ENCODE measurements at places on chromosomes 2 and 18.
A peak's percentile ranks its signal among the peaks of the same experiment; 100 is the strongest.

DNA sequence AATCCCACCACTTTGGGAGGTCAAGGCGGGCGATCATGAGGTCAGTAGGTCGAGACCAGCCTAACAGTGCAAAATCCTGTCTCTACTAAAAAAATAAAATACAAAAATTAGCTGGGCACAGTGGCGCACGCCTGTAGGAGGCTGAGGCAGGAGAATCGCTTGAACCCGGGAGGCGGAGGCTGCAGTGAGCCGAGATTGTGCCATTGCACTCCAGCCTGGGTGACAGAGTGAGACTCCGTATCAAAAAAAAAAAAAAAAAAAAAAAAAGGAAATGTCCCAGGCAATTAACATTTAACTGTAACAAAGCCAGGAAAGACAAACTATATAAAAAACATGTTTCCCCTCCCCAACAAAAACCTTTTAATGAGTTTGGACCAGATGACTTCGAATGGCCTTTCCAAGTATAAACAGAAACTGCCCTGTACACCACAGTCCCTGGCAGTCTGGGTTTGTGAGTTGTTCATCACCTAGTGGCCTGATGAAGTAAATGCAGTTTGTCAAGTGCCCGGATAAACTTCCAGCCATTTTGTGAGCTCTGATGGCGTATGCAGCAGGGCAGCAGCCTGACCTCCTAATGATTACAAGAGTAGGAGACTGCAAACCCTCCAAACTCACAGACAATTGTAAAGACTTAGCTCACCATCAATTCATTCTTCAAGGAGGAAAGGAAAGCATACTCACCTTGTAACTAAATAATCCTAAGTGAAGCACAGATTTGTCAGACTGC, 16.6 kb upstream of the PCBP1 start:
- DNase-seq: peak; percentile 45

DNA sequence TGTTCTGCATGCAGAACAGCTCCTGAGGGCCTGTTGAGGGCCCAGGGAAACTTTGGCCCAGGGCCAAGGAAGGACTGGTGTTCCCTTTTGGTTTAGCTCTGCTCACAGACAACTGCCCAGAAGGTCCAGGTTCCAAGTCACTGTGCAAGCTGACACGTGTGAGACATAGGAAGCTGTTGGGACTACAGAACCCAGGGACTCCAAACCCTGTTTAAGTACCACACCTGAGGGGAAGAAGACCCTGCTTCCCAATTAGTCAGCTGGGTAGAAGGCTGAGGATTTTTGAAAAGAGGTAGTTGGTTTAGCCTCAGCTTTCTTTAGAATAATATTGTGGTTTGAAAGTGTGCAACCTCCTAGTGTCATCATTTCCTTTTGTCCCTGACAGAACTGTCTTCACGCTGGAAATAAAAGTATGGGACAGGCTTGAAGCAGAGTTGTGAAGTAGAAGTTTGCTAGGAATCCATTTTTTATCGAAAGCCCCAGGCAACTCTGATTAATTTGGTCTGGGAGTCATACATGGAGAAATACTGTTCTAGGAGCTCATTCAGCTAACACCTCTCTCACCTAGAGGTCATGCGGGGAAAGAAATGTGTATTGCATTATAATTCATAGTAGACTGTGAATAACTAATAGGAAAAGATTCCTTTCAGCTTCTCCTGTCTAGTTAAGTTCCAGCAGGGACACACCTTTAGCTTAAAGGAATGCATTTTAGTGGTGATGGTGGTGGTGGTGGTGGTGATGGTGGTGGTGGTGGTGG, 19.9 kb upstream of the IL1RL1 start:
- DNase-seq: no peak

DNA sequence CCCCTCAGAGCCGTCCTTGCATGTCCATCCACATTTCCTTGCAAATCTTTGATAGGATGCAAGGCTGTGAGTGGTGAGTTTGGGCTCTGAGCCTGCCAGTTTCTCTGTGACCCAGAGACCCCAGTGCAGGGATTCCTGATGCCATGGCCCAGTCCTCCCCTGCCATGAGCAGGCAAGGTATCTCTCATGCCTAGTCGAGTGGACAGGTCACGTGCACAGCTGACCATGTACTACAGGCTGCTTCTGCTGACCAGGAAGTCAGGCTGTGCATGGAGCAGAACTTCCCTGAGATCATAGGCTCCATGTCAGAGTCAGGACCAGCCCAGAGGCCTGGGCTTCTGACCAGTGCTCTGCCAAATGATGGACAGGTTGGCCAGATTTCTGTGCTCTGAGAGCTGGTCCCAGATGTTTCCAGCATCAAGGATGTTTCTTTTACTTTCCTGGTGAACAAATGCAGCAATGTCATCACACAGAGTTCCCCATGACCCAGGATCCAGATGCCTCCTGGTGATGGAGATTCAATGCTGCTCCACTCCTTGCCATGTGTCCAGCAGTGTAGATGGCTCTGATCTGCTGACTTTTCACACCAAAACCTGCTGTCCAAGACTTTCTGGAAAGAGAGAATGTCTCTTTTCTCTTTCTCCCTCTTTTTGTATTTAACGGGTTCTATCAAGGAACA, 321.6 kb upstream of the HS6ST1 start:
- DNase-seq: no peak

DNA sequence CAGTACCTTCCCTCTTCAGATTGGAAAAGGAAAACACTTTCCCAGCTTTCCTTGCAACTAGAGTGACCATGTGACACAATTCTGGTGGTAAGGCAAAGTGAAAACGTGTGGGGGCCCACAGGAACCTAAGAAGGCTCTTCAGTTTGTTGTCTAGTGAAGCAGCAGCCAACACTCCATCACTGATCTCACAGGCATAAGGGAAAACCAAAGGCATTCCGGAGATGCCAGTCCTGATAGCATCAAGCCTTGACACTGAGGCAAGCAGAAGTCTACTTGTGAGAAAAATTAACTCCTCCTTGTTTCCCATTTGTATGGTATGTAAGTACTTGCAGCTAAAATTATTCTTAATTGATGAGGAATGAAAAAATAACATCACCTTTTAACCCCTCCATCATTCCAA, 88.3 kb downstream of the ETAA1 start:
- no peak for DNase-seq
